ENCODE measurements at places on chromosomes 3 and 15. TPM values are rescaled to one million over a fixed set of nuclear protein-coding genes. Genes with fewer than 3 reads are reported as not detected.

CCR2 gene
- total RNA-seq: 1.2 TPM

DNA sequence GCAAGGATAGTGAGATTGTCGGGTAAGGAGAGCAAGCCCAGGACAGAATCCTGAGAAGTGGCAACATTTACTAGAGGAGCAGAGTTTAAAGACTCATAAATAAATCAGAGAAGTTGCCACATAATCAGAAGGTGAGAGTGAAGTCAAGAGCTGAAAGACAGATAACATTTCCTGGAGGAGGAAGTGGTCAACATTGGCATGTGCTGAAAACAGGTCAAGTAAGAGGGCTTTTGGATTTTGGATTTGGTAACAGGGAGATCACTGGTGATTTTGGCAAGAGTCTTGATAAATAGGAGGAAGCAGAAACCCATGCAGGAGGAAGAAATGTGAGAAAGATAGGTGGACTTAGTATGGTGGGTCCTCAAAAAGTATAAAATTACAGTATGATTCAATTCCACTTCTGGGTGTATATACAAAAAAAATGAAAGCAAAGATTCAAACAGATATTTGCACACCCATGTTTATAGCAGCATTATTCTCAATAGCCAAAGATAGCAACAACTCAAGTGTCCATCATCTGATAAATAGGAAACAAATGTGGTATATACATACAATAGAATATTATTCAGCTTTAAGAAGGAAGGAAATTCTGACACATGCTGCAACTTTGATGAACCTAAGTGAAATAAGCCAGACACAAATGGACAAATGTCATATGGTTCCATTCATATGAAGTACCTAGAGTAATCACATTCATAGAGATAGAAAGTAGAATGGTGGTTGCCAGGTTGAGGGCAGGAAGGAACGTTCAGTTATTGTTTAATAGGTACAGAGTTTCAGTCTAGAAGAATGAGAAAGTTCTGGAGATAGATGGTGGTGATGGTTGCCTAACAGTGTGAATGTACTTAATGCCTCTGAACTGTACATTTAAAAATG is 27.3 kb upstream of the MBNL1 start:
- no peak for DNase-seq

GRCh38 chr3:46381625-46382024 is 10.9 kb downstream of the CCR5 start:
- DNase-seq: no peak

GRCh38 chr3:158911586-158911985 is 109.7 kb downstream of the MFSD1 start:
- DNase-seq: no peak

DNA sequence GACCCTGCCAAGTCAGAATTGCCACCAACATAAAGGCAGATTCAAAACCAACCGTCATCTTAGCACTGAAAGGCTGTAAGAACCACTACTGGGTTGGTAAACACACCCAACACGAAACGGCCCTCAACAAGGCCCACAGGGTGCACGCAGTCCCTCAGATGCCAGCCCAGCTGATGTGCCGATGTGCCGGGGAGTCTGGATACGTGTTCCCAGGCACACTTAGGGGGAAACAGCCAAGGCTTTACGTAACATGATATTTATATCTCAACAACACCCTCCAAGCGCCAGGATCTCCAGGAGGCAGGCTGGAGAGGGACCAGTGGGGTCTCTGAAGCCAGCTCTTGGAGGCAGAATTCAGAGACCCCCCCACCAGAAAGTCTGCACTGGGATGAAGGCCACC is 14.2 kb downstream of the POC1A start:
- DNase-seq: no peak

DNA sequence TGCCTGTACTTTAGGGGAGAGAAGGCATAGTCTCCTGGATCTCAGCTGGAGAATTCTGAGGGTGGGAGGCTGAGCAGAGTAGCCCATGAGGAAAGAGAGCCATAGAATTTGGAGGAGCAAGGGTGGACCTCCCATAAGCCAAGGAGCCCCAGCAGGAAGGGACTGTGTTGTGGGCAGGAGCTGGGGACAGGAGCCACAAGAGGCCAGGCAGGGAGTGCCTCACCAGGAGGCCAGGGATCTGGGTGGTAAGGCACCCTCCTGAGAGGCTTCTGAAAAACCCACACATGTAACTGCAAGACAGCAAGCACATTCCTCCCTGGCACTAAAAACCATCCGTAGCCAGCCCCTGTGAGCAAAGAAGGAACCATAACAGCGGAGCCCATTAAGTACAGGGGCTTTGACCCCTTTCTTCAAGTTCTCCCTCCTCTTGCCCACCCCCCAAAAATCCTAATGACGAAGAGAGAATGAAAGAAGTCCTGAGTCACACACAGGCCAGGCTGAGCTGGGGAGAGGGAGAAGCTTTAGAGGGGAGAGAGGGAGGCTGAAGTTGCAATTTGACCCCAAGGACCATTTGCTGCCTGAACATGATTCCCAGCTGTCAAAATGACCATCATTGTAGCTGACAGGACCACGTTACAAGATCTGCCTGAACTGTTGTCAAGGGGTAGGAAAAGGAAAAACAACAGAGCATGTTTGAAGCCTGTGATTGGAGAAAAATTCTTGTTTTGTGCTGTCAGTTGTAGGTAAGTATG is 82.6 kb downstream of the TRIM42 start:
- DNase-seq: peak; percentile 59

RBP2 gene
- total RNA-seq: not detected

- no peak for DNase-seq
These were observed 44.4 kb downstream of the SPSB4 start for GRCh38 chr3:141095546-141095937.

POPDC2 gene
- 38.7 TPM for total RNA-seq

BMF gene
- total RNA-seq: 20.1 TPM

CFAP100 gene
- not detected for total RNA-seq

SERINC4 gene
- total RNA-seq: 0.10 TPM

DNA sequence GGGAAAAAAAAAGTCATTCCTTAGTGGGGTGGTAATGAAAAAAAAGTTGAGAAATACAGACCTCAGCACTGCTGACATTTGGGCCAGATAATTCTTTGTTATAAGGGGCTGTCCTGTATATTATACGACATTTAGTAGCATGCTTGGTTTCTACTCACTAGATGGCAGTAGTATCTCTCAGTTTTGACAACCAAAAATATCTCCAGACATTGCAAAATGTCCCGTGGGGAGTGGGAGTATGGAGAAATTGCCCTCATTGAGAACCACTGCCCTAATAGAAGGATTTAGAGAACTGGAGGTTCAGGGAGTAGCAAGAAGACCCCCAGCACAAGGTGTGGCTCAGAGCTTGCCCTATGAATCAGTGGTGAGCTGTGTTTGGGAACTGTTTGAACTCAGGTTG is 28.6 kb upstream of the TEX264 start:
- DNase-seq: no peak

GRCh38 chr3:117286488-117286887 is 576.9 kb downstream of the TUSC7 start:
- no peak for DNase-seq
